ENCODE measurements at places on chromosomes 5 and 9.

DNA sequence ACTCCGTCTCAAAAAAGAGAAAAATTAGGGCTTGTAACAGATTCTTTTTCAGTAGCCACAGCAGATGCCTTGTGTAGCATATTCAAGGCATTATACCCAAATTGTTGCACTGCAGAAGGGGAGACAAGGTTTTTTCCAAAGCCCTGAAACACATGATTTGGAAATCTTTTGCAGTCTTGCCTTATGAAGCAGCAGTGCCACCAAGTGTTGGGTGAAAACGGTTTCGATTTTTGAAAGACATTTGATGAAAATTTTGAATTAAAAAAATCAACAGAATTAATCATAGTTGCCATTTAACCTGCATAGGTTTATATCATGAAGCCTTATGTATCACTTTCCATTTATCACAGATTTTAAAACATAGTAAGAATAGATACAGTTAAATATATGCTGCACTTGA, 479.5 kb downstream of the TAF11L14 start:
- DNase-seq: no peak

DNA sequence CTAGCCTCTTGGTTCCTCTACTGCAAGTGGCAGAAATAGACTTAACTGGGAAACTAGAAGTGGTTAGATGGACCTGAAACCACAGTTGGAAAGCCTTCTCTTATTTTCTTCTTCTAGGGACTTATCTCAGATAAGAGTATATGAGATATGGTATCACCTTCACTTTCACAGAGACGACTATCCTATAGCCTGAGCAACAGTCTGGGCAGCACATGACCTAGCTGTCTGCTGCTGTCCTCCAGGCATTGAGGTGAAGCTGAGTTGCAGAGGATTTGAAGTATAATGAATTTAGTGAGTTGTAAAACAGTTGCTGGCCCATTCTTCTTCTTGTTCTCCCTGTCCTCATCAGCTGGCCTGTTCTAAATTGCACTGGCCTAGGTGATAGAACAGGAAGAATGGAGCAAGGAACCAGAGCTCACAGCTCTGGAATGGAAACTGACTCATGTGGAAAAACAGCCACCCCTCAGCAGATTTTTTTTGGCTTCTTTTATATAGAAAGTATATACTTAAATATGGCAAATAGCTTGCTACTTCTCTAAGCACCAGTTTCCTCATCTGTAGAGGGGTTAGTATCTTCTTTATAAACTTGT, 27.8 kb downstream of the RECK start:
- no peak for DNase-seq

DNA sequence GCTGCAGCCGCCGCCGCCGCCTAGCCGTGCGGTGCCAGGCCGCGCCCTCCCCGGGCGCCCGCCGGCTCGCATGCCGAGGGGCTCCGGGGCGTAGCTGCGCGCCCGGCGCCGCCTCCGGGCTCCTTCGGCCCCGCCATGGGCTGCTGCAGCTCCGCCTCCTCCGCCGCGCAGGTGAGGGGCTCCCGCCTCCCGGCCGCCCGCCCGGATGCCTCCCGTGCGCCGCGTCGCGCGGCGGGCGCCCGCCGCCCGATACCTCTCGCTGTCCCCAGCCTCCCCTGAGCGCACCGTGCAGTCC, 230 bp downstream of the SLC44A1 start:
- no peak for DNase-seq

DNA sequence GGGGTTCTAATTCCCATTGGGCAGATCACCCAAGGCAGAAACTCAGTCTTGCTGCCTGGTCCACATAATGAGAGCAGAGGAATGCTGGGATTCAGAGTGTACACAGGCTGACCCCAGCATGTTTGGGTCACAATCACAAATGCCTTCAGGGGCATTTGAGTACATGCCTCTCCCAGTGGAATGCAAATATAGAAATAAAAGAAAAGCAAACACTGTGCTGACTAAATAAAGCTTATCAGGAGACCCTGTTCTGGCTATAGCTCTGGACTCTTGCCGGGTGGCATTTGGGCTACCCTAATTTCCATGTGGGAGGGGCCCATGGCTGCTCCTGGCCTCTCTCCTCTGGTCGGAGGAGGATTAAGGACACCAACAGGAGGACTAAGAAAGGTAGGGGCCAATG, 121.4 kb downstream of the DOCK8 start:
- no peak for DNase-seq

GRCh38 chr5:33303579-33304095, 137.1 kb upstream of the TARS1 start:
- no peak for DNase-seq

DNA sequence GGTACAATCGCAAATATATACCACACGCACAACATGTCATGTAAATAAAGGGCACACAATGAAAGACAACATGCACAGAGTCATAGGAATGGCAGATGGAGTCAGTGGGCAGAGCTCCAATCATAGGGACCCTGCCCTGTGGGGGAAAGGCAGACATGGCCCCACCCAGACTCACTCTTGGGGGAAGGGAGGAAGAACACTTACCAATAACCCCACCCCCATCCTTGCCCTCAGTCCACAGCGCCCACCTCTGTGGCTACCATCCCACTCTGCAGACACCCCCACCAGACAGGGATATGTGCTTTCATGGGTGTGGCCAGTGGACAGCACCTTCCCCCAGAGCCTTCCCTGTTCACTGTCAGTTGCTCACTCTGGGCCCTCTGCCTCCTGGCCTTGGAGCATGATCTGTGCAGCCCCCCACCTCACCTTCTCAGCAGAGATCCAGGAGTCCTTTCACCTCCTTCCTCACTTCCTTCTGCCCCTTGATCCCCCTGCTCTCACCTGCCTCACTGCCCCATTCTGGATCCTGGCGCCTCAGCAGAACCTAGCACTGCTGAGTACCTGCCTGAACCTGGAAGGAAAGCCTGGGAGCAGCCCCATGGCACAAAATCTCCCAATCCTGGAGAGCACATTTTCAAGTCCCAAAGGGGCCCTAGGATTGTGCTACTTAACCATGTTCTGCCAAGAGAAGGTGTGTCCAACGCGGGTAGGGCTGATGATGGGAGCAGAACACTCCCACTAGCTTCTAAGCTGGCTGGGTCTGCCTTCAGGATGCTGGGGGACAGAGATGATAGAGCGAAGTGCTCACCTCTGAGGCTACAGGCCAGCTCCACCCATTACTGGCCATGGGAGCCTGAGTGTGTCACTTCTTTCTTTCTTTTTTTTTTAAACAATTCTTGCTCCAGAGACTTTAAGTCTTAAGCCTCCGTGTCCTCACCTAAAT, 1.5 kb upstream of the PHF19 start:
- no peak for DNase-seq

DNA sequence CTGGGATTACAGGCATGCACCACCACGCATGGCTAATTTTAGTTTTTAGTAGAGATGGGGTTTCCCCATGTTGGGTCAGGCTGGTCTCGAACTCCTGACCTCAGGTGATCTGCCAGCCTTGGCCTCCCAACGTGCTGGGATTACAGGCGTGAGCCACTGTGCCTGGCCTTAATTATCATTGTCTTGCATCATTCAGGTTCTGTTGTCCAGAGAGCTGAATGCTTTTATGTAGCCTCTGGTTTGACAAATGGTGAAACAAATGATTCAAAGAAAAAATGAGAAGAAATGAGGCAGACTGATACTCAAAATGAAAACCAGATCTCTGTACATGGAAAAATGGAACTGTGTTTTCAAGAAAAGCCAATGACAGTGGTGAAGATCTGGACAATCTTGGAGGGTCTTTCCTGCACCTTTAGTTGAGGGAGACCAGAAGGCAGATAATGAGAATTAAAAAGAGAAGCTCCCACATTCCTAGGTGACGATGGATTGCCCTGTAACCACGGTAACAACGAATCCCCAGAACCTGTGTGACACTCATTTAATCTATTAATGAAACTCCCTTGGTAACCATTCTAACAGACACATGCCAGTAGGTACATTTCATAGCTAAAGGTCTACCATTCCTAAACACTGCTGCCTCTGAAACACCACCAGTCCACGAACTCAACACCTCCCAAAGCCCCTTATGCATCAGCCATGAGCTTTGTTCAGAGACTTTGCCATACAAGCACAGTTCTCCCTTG, 1.6 kb downstream of the TEX48 start:
- no peak for DNase-seq

- DNase-seq: no peak
Measured at GRCh38 chr5:61401726-61402125, 69.7 kb downstream of the ZSWIM6 start.

DNA sequence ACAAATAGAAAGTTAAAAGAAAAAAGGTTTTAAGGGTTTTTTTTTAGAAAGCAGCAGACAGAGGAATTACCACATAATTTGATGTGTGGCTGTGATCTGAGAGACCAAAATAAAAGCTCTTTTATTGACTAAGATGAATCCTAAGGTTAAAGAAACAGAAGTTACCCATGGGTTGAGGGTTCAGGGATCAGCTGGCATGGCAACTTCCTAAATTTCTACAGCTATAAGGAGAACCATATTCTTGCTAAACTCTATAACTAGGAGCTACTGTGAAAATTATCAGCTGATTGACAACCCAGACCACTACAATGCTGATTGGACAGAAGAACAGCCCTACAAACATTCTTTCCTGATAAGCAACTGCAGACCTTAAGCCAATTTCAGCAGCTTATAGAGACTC, 40.2 kb downstream of the TMEM215 start:
- no peak for DNase-seq

DNA sequence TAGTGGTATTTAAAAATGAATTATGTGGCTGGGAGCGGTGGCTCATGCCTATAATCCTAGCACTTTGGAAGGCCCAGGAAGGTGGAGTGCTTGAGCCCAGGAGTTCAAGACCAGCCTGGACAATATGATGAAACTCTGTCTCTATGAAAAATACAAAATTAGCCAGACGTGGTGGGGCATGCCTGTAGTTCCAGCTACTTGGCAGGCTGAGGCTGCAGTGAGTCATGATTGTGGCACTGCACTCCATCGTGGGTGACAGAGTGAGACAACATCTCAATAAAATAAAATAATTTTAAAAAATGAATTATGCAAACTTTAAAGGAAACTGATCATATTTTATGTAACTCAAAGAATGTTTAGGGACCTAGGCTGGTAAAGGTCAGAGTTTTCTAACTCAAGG, 310.8 kb upstream of the DMRT1 start:
- DNase-seq: no peak

GRCh38 chr9:35861161-35861897, 8.9 kb downstream of the OR13J1 start:
- DNase-seq: no peak

DNA sequence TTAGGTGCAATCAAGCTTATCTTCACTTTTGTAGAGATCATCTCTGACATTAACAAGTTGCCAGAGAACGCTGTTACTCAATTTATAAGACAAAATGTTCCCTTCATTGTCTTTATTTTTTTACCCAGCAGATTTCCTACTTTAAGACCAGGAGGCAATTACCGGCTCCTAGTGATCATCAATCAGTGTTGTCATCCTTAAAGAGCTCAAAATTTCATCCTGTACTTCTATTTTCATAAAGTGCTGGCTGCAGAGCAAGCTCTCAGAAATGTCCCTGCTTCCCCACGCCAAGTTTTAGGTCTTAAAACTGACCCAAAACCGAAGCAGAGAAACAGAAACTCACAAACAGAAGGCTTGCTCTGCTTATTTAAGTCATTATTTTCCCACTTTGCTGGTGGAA, 82.9 kb downstream of the PJA2 start:
- no peak for DNase-seq

DNA sequence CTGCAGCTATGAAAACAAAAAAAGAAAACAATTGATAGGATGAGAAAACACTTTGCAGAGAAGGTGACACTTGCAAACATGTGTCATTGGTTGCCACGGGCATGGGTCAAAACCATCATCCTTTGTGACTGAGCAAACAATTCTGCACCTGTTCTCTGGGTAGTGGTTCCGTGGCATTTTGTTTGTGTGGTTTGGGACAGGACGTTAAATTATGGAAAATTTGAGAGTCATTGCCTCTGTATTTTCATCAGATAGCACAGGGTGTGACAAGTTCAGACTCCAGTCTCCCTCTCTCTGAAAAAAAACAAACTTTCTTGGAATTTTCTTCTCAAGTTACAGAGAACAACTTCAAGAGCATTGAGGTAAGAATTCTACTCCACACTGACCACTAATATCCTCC, 113.4 kb upstream of the HMHB1 start:
- no peak for DNase-seq

- DNase-seq: no peak
Measured at GRCh38 chr9:32723789-32724325, 59.5 kb upstream of the TMEM215 start.

- no peak for DNase-seq
Measured at GRCh38 chr5:162565-163337, 28.5 kb upstream of the LRRC14B start.

- DNase-seq: no peak
Measured at GRCh38 chr5:115553082-115553481, 8.5 kb upstream of the FEM1C start.
